Upper lobe of right lung (tissue), 1 donor: ENCODE measurements at places on chromosomes 1 and 21.
A peak's percentile ranks its signal among the peaks of the same experiment; 100 is the strongest.

DNA sequence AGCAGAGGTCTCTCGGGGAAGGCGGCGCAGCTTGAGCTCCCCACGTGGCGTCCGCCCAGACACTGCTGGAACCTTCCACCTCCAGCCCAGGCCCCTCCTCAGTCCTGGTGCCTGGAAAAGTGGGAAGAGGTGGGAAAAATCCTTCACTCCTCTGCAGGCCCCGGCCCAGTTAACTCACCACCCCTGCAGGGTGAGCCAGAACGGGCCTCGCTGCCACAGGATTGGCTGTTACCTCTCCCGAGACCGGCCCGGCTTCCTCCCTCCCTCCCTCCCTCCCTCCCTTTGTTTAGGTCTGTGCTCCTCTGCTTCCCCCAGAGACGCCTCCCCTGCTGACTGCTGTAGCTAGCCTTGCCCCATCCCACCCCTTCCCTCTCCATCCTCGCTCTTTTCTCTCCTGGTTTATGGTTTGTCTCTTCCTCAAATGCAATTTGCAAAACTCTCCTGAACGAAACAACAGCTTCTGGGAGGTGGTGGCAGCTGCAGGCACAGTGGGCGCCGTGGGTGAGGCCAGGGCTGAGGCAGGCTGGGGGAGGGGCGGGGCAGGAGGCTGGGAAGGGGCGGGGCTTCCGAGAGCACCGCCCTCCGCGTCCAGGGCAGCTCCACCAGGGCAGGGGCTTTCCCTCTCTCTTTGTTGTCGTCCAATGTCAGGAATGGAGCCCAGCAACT is 6.5 kb downstream of the CAPN9 start:
- peak; percentile 82 for DNase-seq

GRCh38 chr21:34984356-34985058 is 64.6 kb downstream of the RUNX1 start:
- DNase-seq = no peak

DNA sequence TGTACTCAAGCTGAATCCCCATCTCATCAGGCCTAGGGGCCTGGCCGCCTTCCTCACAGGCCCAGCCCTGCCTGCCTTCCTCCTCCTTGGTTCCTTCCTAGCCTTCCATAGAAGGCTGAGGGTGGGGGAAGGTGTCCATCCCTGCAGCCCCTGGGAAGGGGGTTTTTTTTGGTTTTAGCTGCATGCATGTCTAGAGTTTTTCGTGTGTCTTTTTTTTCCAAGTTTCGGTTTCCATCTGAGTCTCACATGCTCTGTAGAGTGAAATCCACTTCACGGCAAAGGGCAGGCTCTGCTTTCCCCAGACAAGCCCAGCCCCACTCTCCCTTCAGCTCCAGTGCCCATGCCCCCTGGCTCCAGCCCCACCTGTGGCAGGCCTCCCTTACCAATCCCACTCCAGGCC is 32.1 kb downstream of the GRHL3 start:
- DNase-seq = no peak

DNA sequence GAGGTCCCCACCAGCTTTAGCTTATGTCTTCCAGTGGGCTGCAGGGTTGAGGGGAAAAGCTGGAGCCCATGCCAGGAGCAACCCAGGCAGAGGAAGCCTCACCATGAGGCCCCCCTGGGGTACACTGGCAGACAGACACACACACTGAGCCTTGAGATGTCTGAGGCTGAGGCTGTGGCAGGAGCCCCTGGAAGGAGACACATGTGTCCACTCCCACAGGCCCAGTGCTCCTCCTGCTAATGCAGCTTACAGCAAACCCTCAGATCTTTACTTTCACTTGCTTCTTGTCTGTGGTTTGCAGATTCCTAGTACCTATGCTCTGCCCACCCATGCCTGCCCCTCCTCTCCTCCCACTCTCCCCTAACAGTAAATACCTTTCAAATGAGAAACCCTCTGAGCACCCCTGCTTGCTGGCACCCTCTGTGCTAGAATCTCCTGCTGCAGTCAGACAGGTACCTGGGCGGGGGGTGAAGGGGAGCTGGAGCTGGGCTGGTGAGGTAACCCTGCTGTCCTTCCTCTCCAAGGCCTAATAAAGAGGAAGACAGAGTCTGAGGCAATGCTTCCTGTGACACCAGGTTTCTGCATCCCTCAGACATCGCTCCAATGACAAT is 63.4 kb upstream of the NEK2 start:
- no peak for DNase-seq

GRCh38 chr1:154837034-154837671 is 32.9 kb downstream of the KCNN3 start:
- DNase-seq = no peak

DNA sequence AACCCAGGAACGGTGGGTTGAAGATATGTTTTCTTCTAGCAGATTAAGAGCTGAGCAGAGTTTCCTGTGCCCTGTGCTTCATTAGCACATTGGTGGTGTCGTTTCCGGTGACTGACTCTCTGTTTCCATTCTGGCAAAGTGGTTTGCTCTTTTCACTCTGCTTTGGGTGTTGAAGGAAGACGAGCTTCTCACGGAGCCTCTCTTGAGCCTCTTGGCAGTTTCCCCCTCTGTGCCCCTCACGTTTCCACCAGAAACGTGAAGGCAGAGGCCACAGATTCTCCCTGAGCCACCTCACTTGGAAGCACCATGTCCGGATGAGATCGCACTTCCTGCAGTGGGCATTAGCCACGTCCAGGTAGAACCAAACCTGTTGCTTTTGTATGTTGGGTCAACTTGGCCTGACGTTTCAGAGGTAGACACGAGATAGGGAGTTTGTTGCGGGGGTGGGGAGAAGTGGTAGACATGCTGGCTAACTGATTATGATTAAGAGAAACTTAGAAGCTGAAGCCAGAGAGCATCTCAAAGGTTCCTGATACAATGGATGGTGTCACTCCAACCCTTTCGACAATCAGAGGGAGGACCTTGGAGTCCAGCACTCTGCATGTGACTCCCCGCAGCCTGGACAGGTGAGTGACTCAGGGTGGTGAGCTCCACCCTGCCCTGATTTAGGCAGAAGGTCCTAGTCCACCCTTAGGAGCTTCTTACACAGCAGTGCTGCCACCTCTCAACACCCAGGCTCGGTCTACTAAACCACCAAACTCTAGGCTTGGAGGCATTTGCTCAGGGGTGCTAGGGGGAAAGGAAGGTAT is at the start of gene LAX1:
Gene LAX1 (plus strand): TSS at position 155 of the 809 bp plus-strand sequence. CDS start 383 bp downstream, at position 538.
- DNase-seq = peak; percentile 41

DNA sequence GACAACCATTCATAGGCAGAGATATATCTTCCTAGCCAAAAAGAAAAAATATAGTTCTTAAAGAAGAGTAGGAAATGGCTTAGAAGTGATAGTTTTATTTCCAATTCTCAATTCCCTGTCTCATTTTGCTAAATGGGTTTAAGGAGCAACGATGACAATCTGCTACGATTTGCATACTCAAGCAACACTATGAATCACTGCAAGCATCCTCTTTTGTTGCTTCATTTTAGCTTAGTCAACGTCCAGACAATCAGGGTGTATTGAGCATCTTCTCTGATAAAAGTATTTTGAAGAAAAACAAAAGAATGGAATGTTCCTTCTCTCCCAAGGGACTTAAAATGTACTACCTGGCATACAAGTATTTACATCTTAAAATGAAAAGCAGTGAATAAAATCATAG is 80.6 kb downstream of the RGS7 start:
- DNase-seq = no peak

DNA sequence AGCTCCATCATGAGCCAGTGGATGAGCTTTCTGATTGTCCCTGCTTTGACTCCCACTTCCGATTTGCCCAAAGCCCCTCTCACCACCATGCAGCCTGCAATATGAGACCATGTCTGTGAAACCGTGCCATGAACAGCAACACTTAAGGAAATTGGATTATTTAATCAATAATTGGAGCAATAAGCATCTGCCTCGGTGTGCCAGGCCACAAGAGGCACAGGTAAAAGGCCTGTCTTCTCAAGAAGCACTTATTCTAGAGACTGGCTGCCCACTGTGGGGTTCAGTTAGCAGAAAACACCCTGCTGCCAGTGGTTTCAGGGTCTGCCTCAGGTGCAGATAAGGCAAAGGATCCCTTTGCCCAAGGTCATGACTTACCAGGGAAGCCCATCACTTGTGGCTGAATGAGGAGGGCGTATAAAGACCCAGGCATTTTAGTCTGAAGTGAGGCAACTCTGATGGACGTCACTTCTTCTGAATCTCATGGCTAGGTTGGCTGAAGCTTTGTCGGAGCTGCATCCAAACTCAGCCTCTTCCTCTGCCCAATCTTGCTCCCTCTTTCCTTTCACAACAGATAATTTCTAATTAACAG is 7.1 kb upstream of the CHI3L2 start:
- DNase-seq = no peak

DNA sequence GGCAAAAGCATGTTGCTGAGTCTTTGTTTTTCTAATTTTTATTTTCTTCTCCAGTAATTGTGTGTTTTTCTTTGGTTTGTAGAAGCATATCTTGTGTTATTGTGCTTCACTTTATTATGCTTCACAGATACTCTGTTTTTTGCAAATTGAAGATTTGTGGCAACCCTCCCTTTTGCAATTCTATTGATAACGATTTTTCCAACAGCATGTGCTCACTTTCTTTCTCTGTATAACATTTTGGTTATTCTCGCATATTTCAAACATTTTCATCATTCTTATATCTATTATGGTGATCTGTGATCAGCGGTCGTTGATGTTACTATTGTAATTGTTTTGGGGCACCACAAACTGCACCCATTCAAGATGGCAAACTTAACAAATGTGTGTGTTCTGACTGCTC is 3.8 kb upstream of the ANGEL2 start:
- no peak for DNase-seq

GRCh38 chr21:25467896-25468295 is 139.4 kb downstream of the MRPL39 start:
- DNase-seq = no peak

DNA sequence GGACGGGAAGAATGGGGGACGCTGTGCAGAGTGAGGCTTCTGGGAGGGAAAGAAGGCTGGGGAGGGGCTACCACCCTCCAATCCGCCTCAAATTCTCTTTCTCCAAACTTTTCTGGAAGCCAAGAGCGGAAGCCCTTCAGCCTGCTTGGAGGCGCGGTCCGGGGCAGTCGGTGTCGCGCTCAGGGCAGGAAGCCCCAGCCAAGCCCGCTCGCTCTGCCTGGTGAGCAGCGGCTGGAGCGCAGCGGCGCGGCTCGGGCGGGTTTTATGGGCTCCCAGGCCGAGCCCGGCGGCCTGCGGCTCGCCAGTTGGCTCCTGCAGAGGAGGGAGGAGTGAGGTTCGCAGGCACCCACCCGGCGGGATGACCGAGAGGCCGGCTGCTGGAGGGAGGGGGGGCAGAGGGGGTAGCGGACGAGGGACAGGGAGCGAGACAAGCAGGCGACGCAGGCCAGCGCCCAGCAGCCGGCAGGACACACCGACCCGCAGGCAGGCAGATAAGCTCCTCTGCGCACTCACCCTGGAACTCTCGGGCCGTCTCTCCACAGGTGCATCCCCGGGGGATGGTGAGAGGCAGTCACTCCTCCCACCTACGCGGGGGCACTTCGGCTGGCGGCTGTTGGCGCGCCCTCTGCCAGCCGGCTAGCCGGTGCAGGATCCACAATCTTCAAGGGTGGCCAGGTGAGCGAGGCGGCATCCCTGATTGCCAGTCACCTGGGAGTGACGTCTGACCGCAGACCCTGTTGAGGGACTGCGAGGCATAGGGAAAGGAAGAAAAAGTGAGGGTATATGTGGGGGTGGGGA is at the start of gene AVPR1B:
Gene AVPR1B (minus strand): TSS at position 238 of the 798 bp plus-strand sequence. CDS start 498 bp downstream, outside the sequence.
- peak; percentile 71 for DNase-seq

DNA sequence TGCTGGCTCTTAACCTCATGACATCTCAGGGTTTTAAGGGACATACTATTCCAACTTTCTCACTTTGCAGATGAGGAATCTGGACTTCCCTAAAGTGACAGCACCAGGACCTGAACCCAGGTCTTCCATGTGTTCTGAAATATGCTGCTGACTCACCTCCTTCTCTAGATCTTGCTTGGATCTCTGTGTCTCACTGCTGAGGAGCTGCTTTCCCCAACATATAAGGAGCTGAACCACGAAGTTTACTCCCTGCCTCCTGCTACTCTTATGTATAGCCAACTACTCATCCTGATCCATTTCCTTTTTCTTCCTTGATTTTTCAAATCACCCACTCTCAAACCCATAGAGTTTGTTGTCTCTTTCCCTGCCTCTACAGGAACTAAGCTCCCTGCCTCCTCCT is 38.2 kb downstream of the ALG14 start:
- no peak for DNase-seq

- DNase-seq = peak; percentile 81
Observed at GRCh38 chr1:203628201-203629015, 1.8 kb downstream of the ATP2B4 start.

DNA sequence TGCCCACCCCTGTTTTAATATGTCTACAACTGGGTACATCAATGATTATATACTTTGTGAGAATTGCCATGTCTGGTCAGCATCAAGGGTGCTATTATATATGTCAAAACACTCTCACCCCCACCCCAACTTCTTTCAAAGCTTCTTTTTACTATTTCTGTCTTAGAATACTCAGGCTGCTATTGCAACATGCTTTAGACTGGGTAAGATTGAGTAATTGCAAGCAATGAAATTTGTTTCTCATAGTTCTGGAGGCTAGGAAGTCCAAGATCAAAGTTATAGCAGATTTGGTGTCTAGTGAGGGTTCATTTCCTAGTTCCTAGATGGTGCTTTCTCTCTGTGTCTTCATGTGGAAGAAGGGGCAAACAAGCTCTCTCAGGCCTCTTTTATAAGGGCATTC is 100.5 kb upstream of the KCNK1 start:
- no peak for DNase-seq

GRCh38 chr1:157162345-157162744 is 24.1 kb upstream of the ETV3 start:
- no peak for DNase-seq

DNA sequence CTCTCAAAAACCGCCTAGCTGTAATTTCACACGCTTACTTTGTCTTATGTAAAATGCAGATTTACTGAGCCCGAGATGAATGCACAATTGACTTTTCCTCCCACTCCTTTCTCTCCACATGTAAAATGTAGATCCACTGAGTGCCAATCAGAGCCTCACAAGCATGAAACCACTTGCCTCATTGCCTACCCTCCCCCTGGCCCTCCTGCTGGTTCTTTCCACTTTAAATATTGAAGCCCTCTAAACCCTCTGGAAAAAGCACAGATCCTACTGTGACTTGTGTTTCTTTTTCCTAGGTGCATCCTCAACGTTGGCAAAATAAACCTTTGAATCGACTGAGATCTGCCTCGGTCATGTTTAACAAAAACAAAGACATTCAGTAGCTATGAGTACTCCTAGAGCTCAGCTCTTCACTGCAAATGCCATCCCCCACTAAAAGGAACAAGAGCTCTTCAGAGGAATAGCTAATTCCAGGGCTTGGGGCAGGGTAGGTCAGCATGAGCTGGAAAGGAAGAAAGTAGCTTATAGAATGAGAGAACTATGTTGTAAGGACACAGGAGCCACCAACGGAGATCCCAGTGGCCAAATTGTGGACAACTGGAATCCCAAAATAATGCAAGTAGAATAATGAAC is 365.5 kb upstream of the RUNX1 start:
- no peak for DNase-seq

GRCh38 chr1:160682983-160683865 is 28.4 kb downstream of the CD48 start:
- DNase-seq = no peak
